Head of caudate nucleus (tissue), 42 donors: ENCODE measurements at places on chromosomes 16 and 17.

- no peak for DNase-seq
Measured at GRCh38 chr17:59451706-59452105, 113.7 kb upstream of the DHX40 start.

DNA sequence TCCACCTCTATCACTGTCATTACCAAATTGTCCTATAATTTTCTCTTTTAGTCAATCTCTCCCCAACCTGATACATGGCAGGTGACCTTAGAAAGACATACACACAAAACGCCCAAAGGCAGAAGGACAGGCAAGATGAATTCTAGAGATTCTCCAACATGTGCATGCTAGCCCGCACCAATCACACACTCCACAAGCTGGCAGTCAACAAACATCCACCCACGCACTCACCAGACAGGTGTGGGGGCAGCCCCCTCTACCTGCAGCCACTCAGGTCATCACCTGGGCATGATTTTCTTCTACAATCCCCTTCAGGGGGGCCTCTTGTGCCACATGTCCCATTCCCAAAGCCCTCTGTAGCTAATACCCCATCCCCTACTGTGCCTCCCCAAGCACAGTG is 9.5 kb downstream of the MPP2 start:
- DNase-seq, result no peak

GRCh38 chr17:40355123-40355803 is 9.3 kb downstream of the GJD3 start:
- peak; percentile 69 for DNase-seq

DNA sequence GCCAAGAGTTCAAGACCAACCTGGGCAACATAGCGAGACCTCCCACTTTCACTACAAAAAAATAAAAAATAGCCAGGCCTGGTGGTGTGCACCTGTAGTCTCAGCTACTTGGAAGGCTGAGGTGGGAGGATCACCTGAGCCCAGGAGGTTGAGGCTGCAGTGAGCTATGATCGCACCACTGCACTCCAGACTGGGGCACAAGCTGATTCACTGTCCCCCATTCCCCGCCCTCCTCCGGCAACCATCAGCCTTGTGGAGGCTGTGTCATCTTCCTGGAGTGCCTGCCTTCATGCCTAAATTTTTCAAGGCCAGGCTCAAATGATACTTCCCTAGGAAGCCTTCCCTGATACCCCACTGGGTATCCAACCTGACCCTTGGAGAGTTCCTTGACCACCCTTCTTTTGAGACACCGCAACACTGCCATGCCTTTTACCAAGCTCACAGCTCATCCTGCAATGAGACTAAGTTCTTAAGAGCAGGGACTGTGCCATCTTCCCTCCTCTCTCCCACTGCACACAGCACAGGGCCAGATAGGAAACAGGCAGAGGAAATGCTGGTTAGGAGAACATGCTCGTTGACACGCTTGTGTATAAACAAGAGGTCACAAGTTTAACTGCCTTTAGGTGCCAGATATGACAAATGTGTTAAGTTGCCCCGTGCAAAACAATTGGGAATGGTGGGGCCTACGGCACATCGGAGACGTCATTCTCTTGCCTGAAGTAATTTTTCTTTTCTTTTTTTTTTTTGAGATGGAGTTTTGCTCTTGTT is 3.9 kb upstream of the SRCAP start:
- DNase-seq, result no peak

DNA sequence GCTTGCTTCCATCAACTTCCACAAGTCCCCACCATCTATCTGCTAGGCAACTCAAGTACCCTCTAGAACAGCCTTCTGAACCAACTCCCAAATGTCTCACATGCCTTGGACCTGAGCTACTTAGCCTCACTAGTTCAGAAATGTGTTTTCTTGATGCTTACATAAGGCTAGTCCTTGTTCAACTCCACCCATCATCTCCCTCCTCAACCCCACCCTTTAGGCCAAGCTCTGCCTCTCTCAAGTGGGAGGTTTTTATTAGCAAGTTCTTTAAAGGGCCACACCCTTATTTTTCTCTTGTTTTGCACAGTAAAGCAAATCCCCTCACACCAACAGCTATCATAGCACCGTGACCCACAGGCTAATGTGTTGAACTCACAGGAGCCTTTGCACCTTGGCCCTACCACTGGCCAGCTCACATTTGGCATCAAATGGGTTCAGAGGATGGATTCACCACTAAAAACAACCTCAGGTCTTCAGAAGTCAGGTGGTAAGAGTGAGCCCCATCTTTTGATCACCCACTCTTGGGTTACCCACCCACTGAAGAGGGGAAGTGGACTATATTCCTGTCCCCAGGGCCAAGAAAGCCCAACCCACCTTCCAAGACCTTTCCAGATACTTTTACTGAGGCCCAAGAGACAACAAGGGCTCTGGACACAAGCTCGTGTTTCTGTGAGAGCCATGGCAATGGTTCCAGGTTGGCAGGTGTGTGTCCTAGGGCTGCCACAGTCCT is 12.2 kb downstream of the PIK3R5 start:
- DNase-seq, result no peak

- no peak for DNase-seq
Measured at GRCh38 chr16:56389554-56389953, 35.8 kb downstream of the AMFR start.

DNA sequence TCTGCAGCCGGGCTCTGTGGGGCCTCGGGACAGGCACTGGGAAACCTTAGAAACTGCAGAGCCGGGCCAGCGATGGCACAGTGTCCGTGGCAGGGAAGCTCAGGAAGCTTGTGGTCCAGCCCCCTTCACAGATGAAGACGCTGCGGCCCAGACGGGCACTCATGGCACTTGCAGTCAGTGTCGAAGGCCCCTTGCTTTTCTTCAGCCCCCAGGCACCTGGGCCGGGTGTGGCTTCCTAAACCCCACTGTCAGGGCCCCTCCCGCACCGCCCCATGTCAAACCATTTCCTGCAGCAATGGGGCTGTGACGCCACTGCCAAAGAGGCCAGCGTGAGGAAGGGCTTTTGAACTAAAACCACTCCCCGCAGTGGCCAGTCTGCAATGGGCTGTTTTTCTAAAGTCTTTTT is 164.0 kb downstream of the LAT start:
- no peak for DNase-seq

DNA sequence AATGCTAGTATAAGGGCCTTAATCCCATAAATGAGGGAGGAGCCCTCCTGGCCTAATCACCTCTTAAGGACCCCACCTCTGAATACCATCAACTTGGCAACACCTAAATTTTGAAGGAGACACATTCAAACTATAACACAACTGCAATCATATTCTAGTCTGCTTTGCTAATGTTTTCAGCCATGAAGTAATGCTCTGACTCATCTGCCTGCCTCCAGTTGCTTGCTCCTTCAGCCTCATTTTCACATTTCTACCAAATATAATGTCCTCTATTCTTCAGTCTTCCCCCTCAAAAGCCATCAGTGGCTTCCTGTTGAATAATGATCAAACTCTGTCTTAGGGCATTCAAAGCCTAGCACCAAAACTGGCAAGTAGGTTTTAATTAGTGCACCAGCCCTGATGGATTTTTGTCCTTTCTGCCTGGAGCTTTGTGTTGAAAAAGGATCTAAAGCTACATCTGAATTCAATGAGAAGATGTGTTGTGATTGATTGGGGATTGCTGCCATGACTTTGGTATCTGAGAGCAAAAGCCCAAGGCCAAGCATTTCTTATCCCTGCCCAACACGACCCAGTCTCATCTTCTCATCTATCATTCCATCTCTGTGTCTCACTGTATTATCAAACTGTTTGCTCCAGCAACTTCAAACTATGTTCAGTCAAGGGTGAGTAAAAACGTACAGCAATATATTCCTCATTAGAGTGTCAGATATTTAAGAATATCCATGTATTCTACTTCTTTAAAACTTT is 140.8 kb upstream of the ELAC2 start:
- DNase-seq, result no peak

- DNase-seq, result no peak
Measured at GRCh38 chr17:8741366-8741765, 3.3 kb downstream of the CCDC42 start.

- no peak for DNase-seq
Measured at GRCh38 chr17:28577466-28577824, 750 bp upstream of the ALDOC start.

GRCh38 chr17:57442914-57443571 is 186.7 kb downstream of the MSI2 start:
- DNase-seq, result peak; percentile 55

DNA sequence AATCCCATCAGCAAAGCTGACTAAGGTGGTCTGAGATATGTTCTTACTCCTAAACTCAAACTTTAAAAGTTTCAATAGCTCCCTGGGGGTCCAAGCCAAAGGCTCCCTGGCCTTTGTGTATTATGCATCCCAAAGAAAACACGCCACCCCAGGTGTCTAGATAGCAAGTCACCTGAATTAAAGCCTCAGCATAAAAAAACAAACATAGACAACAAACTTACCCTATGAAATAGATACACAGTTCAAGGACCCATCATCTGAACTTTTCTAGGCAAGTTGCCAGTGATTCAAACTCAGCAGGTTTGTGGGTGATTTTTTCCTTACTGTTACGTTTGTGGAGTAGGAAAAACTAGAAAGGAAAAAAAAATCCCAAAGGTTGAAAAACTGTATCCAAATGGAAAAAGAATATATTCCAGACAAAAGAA is 12.5 kb downstream of the CMTM3 start:
- no peak for DNase-seq

DNA sequence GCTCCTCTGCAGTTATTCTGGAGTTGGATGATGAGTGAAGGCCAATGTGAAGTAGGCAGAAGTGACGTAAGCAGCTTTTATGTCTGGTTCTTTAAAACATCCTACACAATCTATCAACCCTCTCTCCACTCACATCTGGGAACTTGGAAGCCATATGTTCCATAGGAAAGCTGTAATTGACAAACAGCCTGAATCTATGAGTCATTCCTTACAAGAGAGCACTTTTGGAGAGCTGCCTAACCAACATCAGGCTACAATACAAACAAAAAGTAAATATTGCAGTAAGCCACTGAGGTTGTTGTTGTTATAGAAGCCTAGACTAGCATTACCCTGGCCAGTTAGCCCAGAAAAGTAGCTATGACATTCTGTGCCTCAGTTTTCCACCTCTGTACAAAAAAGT is 5.9 kb downstream of the CCL7 start:
- DNase-seq, result no peak

DNA sequence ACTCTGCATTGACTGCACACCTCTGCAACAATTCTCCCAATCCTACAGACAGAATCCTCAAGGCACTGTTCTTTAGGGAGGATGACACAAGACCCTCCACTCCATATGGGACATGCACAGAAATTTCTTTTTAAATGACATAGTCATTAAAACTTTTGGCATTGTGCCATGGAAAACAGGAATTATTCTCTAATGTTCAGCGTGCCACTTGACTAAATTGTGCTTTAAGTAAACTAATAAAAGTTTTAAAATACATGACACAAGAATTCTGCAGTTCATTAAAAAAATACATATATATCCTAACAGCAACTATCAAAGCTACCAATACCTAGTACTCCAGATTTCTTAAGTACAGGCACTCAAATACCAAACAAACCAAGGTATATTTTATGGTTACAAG is 16.0 kb downstream of the CEP112 start:
- DNase-seq, result no peak

DNA sequence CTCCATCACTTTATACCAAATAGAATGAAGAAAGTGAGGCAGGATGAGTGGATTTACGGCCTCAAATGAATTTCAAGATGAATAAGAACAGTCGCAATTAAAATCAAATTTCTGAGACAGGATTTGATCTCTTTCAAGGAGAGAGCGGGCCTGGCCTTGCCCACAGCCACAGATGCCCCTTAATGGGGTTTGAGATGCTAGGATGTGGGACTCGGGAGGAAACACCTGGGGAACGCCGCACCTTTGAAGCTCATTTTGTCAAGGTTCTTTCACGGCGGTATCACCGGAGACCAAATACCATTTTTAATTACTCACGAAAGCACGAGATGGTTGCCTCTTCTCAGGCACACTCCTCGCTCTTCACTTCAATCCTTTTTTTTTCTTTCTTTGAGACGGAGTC is 178.1 kb upstream of the SDK2 start:
- DNase-seq, result no peak

DNA sequence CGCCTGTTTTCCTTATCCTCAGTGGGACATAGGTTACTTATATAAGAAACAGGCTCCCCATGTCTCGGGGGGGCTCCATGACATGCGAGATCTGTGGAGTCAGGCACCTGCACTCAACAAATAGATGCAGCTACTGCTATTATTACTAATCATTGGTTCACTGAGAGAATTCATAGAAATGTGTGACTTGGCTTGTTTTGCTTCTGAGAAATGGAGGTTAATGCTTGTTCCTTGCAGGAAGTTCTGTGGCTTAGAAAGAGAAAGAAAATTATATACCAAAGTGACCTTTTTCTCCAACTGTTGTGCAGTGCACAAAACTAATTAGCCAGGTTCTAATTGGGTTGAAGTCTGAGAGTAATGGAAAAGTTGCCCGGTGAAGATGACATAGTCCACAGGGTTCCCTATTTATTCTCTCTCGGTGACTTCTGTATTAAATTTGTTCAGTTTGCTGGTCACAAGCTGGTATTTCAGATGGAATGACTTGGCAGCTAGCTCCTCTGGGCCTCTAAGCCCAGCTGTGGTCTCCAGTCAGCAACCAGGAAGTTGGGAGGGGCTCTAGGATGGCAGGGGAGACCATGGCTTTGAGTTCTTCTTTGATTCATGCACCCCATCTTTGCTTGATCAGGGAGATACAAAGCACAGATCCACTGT is 17.6 kb upstream of the MAF start:
- no peak for DNase-seq

- DNase-seq, result no peak
Measured at GRCh38 chr16:31107465-31107867, 720 bp upstream of the BCKDK start.

DNA sequence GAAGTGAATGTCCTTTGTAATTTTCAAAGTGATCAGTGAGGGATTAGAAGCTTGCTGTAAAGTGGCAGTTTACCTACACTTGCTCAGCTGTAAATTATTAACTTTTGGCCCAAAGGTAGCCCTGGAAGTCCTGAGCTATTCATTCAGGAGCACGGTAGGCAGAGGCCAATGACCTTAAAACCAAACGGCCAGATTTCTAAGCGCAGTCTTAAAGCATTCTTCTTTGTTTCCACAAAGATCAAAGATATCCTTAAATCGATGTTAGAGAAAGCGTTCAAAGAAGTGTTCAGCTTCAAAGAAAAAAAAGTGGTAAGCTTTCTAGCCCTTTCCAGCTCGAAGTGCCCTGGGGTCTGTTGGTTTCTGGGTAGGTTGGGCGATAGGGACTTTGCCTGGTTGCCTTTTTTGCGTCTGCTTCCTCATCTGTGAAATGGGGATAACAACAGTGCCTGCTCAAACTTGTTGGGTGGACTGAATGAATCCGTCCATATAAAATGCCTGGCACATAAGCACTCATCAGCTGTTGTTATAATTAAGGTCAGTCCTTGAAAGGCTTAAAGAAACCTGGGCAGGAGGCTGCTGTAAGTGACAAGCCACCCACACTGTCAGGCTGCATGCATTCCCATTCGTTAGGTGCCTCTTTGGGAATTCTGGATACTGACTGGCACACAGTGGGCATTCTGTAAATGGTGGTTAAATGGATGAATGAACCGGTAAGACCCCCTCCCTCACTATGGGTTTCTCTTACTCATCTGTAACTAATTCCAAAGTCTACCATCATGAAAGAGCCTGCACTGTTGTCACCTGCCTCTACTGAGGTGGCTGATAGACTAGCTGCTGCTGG is 113.2 kb downstream of the PRKCA start:
- no peak for DNase-seq

GRCh38 chr17:4136373-4136772 is 6.5 kb downstream of the ZZEF1 start:
- DNase-seq, result no peak

GRCh38 chr16:5581908-5582307 is 484.3 kb upstream of the EEF2KMT start:
- no peak for DNase-seq

- no peak for DNase-seq
Measured at GRCh38 chr16:74732707-74733350, 32.2 kb upstream of the MLKL start.

GRCh38 chr17:6786618-6787017 is 10.6 kb downstream of the FBXO39 start:
- DNase-seq, result peak; percentile 53
